CD4-positive, alpha-beta T cell treated with Interleukin-4 for 1 hour (primary cell): ENCODE measurements at places on chromosomes 16 and 17.

- no peak for DNase-seq
Measured at GRCh38 chr17:60135951-60136666, 13.7 kb upstream of the CA4 start.

GRCh38 chr17:18157354-18157985 is 26.2 kb upstream of the ALKBH5 start:
- no peak for DNase-seq

DNA sequence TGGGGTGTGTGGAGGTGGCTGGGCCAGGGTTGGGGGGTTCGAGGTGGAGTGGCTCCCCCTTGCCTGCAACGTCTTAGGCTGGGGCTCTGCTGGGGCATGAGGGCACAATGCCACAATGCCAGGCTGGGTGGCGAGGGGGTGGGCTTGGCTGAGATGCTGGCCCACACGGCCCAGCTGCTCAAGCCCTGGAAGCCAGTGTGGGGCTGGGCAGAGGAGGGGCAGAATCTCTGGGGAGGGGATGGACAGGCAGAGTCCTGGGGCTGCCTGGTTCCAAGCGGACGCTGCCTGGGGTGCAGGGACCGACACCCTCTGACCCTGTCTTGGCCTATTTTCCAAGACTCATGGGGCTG is 37.5 kb upstream of the SSTR5 start:
- DNase-seq: no peak

DNA sequence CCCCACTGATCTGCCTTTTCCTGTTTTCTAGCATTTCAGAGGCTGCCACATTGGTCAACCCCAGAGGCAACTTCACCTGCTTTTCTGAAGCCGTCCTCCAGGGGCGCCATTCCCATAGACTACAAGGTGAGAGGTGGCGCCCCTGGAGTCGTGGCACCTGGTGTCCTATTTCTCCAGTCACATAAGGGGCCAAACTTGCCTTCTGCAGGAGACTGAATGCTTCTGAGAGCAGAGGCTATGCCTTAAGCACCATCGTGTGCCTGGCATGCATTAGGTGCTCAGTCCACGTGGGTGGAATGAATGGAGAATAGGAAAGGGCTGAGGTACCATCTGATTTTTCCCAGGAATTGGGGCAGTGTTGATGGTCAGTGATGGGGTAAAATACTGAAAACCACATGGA is 164.8 kb downstream of the HAPSTR1 start:
- DNase-seq: no peak

DNA sequence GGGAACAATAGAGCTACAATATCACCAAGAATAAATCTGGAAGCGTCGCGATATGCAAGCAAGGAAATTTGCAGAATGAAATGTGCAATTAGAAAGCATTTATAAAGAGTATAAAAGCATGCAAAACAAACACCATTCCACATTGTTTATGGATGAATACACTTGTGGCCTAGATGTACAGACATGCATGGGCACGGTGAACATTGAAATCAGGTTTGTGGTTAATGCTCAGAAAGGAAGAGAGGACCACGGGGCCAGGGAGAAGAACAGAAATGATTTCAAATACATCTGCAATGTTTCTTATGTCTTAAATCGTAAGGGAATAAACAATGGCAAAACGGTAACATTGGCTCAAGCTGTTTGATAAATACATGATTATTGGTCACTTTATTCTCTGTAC is 235.9 kb downstream of the FOXL1 start:
- DNase-seq: no peak

DNA sequence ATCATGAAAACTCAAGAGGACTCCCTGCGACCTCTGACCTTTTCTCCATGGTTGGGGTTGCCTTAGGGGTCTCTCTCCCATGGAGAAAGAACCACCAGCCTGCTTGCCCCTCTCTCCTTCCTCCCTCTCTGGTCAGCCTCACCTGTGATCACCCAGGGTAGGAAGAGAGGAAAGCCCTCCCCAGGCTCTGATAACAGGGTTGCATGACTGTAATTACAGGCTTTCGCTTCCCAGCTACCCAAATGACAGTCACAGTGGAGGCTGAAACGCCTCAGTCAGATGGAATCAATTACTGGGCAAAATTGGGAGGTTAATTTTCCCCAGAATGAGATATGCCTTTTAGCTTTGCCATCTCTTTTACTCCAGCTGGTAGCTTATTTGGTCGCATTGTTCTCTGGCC is 265.8 kb upstream of the SOX9 start:
- no peak for DNase-seq

GRCh38 chr17:82065193-82065637 is 389 bp downstream of the DUS1L start:
- DNase-seq: no peak

- peak; percentile 60 for DNase-seq
Measured at GRCh38 chr17:59853168-59853918, 39.4 kb downstream of the TUBD1 start.

- DNase-seq: no peak
Measured at GRCh38 chr17:7137171-7137943, 22.7 kb upstream of the ASGR2 start.

DNA sequence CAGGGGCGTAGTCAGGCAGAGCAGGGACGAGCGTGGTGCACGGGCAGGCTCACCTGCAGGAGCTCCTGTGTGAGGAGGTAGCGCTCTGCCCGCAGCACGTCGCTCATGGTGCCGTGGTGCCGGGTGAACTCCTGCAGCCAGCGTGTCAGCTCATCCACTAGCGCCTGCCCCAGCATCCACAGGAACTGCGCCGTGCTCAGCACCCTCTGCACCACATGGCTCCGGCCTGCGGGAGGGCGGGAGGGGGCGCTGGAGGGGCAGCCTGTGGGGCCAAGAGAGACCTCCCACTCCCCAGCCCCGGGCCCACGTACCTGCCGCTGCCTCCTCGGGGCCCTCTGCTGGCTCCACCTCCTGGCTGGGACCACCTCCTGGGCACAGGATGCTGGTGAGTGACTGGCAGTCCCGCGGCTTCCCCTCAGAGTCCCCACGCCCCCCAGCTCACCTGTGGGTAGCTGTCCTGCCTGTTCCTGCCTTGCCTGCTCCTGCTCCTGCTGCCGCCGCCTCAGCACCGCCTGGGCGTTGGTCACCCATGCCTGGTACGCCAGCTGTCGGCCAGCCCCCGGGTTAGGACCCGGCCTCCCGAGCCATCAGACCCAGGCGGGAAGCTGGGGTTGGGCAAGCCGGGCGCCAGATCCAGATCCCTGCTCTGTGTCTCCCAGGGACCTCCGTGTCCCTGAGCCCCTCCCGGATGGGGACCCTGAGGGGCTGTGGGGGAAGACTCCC is 16.6 kb downstream of the CTU2 start:
- no peak for DNase-seq

DNA sequence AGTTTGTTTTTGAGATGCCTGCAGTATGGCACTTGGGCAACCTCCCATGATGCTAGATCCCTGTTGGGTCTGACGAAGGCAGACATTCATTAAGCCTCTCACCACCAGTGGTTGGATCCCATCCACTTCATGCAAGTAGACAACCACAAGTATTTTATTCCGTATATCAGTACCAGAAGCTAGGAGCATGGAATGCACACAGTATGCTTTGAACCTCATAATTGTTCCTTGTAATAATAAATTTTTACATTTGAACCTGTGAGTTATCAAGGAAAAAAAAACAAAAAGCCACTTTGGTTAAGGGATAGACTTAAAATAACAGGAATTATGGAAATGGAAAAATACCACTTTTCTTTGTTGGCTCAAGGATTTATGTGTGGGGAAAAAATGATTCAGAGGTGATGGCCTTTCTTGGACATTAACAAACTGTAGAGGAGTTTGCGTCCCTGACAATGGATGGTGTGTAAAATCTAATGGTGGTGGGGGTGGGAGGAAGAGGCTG is 107.1 kb upstream of the KCNJ16 start:
- no peak for DNase-seq
